ENCODE measurements at places on chromosomes 1 and 21. TPM values are rescaled to one million over a fixed set of nuclear protein-coding genes. Genes with fewer than 3 reads are reported as not detected.

NHLH2 gene
- not detected for total RNA-seq

EPHB2 gene
- 76.7 TPM for total RNA-seq

GRCh38 chr1:231091831-231092301 lies 51.8 kb upstream of the FAM89A start:
- DNase-seq = no peak

DNA sequence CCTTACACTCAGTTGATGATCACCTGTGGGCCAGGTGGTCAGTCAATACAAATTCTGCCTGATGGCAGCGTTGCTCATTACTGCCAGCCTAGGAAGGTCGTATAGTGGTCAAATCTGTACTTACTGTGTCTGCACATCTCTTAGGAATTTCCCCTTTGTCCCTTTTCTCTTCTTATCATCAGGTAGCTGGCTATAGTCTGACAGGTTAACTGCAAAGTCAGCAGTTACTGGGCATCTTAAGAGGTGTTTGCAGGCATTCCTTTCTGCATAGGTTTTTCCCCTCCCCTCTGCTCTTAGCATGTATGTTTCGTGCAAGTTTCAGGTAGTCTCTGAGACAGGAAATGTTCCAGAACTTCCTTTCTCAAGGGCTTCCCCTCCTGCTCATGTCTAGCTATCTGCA lies 298.7 kb downstream of the LRRIQ3 start:
- DNase-seq = no peak

MTARC2 gene
- 35.6 TPM for total RNA-seq

Data from mucosa of descending colon (tissue), 3 donors.